Activated naive CD4-positive, alpha-beta T cell (primary cell): ENCODE measurements at places on chromosomes 7 and 10.

DNA sequence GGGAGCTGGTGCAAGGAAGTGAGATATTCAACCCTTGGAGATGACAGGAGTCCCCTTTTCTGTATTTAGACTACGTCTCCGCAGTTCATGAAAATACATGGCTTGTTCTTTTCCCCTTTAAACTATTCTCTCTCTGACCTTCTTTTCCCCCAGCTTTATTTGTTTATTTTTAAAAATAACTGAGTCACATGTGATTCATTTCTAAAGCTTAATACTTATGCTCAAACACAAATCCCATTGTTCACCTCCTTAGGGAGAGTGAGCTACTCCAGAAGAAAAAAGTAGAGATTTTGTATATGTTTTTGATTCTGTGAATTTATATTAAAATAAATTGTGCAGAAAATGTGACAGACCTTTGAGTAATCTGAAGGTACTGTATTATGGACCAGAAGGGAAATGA is 35.9 kb upstream of the FZD1 start:
- no peak for DNase-seq

DNA sequence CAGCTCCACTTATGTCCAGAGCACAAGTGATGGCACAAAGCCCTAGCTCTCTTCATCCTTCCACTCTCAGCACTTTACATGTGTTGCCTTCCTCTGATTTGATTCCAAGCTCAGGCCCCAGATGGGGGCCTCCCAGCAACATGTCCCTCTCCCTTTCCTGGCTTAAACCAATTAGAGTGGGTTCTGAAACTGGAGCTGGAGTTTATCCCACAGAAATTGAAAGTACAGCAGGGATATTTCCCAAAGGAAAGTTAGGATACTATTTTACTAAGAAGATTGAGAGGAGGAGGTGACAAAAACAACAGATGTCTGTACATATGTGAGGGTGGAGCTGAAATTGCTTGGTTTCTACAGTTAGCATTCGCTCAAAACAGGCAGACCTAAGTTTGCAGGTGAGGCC is 724.6 kb downstream of the AUTS2 start:
- no peak for DNase-seq

GRCh38 chr7:98202367-98203195 is 8.7 kb upstream of the BHLHA15 start:
- no peak for DNase-seq

GRCh38 chr10:52674474-52674873 is 98.1 kb downstream of the MBL2 start:
- no peak for DNase-seq

DNA sequence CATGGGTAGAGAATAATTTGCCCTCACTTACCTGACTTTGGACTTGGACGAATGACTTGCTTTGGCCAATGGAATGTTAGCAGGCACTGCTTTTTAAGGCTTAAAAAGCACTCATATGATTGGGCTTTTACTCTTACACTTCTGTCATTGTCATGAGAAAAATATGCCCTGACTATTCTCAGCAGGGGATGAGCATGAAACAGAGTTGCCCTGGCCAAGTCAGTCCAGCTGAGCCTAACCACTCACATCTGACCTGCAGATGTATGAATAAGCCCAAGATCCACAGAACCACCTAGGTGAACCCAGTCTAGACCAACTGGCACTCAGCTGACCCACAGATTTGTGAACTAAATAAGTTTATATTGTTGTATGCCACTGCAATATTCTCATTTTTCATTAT is 573.5 kb downstream of the TNS3 start:
- no peak for DNase-seq

GRCh38 chr10:71437537-71438092 is 40.9 kb downstream of the CDH23 start:
- DNase-seq, result no peak

DNA sequence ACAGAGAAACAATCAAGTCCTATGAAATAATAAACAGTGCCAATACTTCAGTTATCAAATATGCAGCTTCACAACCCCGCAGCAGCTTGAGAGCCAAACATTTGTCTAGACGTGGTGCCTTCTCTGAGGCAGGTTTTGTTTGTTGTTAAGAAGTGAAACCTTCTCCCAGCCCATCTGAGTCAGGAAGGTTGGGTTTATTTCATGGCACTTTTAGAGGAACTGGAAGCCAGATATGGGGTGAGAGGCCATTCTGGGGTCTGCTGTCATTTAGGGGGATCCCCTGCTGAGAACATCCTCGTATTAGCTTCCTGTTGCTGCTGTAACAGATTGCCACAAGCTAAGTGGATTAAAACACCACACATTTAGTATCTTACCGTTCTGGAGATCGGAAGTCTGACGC is 113.6 kb downstream of the GRK5 start:
- no peak for DNase-seq

DNA sequence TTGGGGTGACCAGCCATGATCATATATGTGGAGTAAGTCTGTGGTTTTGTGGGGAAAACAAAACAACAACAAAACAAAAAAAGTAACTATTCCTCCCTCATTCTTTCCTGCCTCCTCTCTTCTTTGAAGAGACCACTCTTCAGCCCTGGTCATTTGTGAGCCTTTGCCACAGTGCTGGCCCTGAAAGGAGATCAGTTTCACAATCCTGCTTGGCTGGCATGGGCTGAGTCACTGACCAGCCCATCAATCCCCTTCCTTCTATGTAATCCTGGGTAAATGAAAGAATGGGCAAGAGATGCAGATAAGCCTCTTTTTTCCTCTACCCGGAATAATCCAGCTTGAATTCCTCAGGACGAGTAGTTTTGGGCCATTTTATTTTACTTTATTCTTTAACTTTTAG is 13.6 kb downstream of the CSTF2T start:
- DNase-seq, result no peak

DNA sequence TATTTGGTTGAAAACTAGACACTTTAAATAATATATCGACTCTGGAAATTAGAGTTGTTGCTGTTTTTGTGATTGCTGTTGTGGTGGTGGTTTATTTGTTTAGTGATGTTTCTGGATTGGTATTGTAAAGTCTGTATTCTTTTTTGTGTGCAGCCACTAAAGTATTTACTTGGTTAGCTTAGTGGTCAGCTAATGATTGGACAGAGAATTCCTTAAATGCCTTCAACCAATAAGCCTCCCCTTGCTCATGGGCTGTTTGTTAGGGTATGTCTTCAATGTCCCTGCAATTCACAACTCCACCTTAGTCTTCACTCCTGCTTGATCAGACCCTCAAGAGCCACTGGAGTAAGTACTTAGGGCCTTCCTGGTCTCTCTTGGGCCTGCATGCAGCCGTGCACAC is 71.0 kb downstream of the PAXIP1 start:
- no peak for DNase-seq
